ENCODE measurements at places on chromosomes 5 and 9.

GRCh38 chr5:149257889-149258705, 13.6 kb upstream of the AFAP1L1 start:
- DNase-seq: peak; percentile 26

DNA sequence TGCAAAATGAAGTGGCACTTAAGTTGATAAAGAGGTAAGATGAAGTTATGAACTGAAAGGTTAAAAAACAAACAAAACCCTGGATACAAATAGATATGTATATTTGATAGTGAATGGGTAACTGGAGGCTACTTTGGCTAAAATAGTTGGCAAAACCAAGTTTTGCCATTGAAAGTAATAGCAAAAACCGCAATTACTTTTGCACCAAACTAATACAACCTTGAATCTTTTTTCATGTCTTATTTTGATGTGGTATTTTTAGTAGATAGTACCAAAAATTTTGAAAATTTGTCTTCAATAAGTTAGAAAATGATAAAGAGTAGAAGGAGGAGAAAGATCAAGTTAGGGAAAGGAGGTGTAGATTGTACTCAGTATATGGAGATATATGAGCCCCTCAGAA, 47.9 kb upstream of the PLCXD3 start:
- no peak for DNase-seq

DNA sequence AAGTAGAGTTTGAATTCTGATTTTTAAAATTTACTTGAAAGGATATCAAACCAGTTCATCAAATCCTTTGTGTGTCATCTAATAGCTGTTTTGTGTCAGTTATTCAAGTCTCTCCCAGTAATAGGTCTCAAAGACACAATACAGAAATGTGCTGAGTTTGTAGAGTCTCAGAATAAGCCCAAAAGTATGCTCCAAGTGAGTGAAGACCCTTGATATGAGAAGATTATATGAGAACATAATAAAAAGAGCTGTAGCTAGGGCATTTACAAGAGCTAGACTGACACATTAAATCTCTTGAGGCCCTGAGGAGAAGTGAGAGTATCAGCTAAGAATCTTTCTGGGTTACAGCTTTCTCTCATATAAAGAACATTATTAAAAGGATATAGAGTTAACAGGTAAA, 721.0 kb upstream of the ARRDC3 start:
- no peak for DNase-seq

- peak; percentile 5 for DNase-seq
Measured at GRCh38 chr5:9877488-9877887, 247.3 kb upstream of the TAS2R1 start.

GRCh38 chr5:174675916-174676315, 48.5 kb upstream of the MSX2 start:
- DNase-seq: no peak

- peak; percentile 64 for DNase-seq
Measured at GRCh38 chr9:128127568-128127989, at the start of gene PTGES2. Gene PTGES2 (minus strand): TSS chr9:128127729. CDS start chr9:128127717, 12 bp downstream.

DNA sequence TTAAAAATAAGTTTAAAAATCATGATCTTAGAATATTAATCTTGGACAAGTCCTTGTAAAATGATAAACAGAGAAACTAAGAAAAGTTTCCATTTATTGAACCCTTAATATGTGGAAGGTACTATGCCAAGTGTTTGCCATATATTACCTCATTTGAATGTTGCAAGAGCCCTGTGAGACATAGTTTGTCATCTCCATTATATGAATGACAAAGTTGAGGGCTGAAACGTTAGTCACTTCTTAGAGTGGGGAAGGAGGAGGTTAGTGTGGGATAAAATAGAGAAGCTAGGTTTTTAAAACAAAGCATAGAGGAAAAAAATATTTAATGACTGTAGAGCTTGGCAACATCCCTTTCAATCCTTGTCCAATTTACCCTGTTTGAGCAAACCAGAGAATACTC, 2.0 kb downstream of the TNC start:
- no peak for DNase-seq

GRCh38 chr9:121562301-121562700, 62.7 kb upstream of the GGTA1 start:
- DNase-seq: no peak

- DNase-seq: no peak
Measured at GRCh38 chr9:127977884-127978647, 2.7 kb downstream of the EEIG1 start.

DNA sequence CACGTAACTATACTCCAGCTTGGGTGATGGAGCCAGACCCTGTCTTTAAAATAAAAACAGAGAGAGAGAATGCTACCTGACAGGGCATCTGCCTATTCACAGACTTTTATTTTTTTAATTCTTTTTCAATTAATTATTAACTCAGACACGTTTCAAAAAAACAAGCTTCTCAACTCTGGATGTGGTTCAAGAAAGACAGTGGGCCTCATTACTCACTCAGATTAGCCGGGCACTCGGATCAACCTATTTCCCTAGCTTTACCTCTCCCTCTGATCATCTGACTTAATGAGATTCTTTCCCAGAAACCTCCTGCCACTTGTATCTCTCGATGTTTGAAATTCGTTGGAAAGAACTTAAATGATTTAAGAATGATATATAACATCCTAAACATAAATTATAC, 134.1 kb downstream of the TRPM6 start:
- no peak for DNase-seq

DNA sequence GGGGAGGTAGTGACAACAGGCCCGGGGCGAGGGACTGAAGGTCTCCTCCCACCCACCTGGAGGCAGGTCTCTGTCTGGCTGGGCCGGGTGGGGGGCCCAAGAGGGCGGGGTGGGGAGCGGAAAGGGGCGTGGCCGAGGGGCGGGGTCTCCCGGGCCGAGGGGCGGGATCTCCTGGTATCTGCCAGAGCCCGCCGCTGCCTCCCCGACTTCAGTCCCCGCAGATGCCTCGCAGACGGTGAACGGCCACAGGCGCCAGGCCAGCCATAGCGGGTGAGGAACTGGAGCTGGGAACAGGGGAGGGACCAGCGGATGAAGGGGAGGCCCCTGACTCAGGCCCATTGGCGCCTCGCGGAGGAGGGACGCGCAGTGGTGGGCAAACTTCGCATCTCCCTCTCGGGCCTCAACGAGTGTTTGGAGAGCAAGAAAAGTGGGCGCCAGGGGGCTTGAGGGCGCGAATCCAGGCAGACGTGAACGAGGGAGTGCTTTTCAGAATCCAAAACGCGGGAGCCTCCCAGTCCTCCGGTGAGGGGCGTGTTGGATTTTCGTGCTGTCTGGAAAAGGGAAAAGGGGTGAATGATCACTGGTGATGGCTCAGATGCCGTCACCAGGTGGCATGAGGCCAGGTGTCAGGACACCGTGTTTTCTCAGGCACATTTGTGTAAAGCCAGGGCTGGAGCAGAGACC, at the start of gene ADGRD2:
Gene ADGRD2, plus strand, starts transcription at position 211 of the 684 bp plus-strand sequence. CDS start 1,216 bp downstream, outside the sequence.
- DNase-seq: no peak

- no peak for DNase-seq
Measured at GRCh38 chr9:127492616-127493015, 41.3 kb downstream of the LRSAM1 start.

- peak; percentile 10 for DNase-seq
Measured at GRCh38 chr5:94402096-94402495, 216.3 kb downstream of the KIAA0825 start.

GRCh38 chr5:14569948-14570691, 11.5 kb upstream of the OTULINL start:
- DNase-seq: no peak

- no peak for DNase-seq
Measured at GRCh38 chr9:136560586-136560985, 14.7 kb upstream of the NOTCH1 start.

- no peak for DNase-seq
Measured at GRCh38 chr9:80447876-80448275, 876.1 kb downstream of the TLE4 start.

DNA sequence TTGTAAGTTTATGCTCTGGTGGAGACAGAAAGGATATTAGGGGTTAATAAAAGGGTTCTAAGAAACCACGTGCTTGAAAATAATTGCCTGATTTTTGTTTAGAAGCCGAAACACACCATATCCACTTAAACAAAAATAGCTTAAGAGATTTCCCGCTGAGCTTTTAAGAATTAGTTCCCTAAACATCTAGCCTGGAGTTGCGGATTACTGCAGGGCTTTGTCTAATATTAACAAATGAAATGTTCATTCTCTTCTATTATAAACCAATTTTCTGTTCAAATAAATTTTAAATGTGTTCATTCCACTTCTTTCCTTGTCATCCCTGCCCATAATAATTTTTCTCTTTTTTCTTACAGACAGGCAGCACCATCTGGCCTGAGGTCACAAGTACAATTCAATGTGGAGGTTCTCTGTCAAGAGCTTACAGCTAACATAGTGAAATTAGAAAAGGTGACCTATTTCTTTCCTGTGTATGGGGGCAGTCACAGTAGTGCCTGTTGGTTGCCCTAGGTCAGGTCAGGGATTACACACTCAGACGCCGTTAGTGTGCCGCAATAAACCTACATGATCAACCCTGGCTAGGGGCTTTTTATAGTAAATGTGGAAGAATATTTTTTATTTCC, 65.3 kb downstream of the GRAMD2B start:
- DNase-seq: no peak

- DNase-seq: no peak
Measured at GRCh38 chr5:135565725-135566421, 12.9 kb downstream of the CXCL14 start.

DNA sequence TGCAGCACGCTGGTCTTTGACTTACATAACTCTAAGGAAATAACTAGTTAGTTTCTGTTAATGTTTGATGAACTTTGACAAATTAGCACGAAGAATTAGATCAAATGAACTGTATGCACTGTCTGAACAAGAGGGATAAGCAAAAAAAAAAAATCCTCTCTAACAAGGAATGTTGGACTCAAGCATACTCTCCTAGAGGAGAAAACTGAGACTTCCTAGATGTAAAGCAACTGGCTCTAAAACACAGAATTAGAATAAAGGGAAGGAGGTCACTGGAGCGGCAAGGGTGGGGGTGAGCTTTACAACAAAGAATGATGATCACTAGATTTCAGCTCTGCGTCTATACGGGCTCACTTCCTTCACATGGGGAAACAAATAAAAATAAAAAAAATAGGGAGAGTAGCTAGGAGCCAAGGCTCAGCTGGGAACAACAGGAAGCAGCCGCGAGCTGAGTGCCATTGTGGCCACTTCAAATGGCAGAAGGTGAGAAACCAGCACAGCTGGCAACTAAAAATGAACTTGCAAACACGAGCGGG, 48.7 kb upstream of the CEMIP2 start:
- no peak for DNase-seq

DNA sequence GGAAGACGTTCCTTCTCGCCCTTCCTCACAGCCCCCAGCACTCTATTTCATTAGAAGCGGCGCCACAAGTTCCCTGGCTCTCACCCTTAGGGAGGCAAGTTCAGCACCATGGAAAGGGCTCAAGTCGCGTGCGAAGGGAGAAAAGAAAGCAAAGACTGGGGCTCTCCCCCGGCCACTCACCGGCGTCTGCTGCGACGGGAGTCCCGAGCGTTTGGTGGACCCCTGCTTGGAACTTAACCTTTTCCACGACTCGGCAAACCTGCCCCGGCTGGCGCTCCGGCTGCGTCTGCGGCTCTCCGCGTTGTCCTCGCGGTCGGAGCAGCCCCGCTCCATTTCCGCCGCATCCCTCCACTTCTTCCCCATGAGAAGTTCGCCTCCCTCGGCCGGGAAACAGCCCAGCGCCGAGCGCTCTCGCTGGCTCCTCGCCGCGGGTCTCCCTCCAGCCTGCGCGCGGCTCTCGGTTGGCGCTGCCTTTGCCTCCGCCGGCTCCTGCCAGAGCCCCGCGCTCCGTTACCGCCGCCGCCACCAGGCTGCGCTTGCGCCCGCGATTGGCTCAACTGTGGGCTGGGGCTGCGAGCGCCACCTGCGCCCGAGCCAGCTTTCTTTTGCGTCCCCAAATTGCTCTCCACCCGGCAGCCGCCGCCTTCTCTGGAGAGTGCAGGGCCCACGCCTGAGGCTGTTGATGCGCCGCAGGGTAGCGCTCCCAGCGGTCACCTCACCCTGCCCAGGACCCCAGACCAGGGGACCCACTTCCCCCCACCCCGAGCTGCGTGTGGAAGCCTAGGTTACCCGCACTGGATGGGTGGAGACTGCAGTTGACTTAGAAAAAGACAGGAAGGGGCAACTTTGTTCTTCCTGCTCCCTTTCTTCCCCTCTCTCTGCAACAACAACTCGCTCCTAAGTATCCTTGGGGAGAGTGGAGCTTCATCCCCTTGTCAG, 321.6 kb downstream of the CEMIP2 start:
- peak; percentile 20 for DNase-seq

GRCh38 chr5:129978270-129978669, 74.0 kb downstream of the CHSY3 start:
- DNase-seq: no peak

GRCh38 chr9:16526380-16526779, 344.1 kb downstream of the BNC2 start:
- DNase-seq: no peak

- no peak for DNase-seq
Measured at GRCh38 chr9:95327239-95327865, 9.8 kb upstream of the FANCC start.

DNA sequence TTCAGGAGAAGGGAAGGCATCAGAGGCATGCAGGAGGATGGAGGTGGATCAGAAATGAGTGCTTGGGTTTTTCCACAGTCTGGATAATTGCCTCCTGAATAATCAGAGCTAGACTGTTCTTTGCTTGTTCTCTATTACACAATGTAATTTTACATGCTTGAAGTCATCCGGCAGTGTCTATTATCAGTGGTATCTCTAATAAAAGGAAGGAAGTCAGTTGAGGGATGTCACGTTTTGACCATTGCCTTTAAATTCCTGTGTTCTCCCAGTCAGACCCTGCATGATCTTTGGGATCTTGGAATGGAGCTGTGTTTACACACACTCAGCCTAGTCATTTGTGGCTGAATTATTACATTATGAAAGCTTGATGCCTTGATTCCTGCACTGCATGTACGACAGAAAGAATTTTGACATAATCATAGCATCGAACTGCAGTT, 91.0 kb downstream of the PDE8B start:
- peak; percentile 49 for DNase-seq

DNA sequence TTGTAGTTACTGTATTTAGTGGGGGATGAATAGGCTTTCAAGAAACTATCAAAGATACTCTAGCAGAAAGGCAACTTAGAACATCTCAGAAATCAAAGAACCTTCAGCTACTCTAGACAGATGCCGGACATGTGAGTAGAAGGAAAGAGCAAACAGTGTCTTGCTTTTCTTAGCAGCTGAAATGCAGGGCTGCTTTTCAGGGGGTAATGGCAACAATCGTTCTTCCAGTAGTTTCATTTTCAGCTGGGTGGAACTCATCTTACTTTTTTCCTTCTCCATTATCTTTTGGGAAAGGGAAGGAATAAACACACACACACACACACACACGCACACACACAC, 281.6 kb downstream of the CRB2 start:
- no peak for DNase-seq

DNA sequence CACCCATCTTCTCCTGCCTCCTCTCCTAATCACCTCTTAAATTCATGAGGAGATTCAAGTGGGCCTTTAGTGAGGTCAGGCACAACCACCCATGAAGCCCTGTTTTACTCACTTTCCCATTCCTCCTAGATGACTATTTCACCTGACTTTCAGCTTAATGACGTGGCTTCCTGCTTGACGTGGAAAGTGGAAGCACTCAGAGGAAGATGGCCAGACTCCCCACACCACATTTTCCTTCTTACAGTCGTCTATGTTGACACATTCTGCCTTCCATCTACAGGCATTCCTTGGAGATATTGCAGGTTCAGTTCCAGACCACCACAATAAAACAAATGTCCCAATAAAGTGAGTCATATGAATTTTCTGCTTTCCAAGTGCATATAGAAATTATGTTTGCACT, 146.4 kb upstream of the TAS2R1 start:
- peak; percentile 41 for DNase-seq

All from fibroblast of skin of left biceps (primary cell).